ENCODE measurements at places on chromosomes 1 and 21. TPM values are rescaled to one million over a fixed set of nuclear protein-coding genes. Genes with fewer than 3 reads are reported as not detected.

Gene CATSPERE
- 0.71 TPM for total RNA-seq

Gene PDPN
- total RNA-seq = 25.8 TPM

GRCh38 chr1:19421365-19421764 is 64.0 kb downstream of the CAPZB start:
- DNase-seq = no peak

- no peak for DNase-seq
Observed at GRCh38 chr1:5311634-5312292, 657.4 kb downstream of the AJAP1 start.

DNA sequence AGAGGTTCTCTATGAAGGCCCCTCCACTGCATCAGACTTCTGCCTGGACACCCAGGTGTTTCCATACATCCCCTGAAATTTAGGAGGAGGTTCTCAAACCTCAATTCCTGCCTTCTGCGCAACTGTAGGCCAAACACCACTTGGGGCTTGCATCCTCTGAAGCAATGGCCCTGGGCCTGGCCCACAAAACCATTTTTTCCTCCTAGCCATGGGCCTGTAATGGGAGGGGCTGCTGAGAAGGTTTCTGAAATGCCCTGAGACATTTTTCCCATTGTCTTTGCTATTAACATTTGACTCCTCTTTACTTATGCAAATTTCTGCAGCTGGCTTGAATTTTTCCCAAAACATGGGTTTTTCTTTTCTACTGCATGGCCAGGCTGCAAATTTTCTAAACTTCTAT is 37.9 kb upstream of the PTPRC start:
- DNase-seq = no peak

Gene SPTA1
- 0.15 TPM for total RNA-seq

DNA sequence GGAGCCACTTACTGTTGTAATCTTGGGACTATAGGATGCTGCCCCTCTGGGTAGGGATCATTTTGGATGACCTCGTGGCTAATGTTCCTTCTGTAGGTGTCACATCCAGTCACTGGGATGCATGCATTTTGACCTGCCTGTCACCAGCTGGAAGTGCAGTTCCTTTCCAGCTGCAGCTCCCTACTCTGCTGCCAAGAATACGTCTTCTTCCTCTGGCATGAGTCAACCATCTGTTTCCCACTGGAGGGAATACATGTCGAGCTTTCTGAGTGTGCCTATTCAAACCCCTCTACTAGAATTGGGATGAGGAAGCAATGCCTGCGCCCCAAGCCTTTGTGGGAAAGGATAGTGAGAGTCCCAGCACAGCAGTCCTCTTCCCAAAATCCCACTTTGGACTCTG is 415.5 kb upstream of the ADAMTS5 start:
- DNase-seq = no peak

Gene MCOLN3
- total RNA-seq = 11.6 TPM

DNA sequence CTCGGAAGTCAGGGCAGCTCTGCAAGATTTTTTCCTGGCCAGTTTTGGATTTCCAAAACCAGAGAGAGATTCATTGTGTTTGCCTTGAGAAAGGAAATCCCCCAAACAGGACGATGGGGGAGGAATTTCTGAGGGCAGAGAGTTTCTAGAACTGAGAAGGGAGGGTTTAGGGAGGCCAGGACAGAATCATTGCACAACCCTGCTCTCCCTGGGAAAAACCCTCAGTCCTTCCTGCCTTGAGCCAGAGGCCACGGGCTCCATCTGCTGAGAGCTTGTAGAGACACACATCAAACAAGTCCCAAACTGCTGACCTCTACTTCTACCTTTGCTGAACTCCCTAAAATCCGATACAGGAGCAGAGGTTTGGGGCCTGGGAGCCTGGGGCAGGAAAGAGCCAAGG is 99.7 kb downstream of the NMNAT2 start:
- peak; percentile 87 for DNase-seq

DNA sequence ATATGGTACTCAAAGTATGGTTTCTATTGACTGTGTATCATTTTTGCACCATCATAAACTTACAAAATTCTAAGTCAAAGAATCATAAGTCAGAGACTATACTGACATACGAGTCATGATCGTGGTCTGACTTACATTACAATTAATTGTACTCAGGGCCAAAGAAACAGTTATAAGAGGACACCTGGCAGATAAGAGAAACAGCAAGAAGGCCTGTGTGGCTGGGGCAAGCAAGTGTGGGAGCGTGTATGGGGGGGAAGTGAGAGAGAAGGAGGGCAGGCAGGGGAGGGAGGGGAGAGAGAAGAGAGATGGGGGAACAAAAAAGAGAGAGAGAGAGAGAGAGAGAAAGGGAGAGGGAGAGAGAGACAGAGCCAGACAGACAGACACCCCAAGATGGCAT is 70.9 kb downstream of the RERE start:
- DNase-seq = no peak

DNA sequence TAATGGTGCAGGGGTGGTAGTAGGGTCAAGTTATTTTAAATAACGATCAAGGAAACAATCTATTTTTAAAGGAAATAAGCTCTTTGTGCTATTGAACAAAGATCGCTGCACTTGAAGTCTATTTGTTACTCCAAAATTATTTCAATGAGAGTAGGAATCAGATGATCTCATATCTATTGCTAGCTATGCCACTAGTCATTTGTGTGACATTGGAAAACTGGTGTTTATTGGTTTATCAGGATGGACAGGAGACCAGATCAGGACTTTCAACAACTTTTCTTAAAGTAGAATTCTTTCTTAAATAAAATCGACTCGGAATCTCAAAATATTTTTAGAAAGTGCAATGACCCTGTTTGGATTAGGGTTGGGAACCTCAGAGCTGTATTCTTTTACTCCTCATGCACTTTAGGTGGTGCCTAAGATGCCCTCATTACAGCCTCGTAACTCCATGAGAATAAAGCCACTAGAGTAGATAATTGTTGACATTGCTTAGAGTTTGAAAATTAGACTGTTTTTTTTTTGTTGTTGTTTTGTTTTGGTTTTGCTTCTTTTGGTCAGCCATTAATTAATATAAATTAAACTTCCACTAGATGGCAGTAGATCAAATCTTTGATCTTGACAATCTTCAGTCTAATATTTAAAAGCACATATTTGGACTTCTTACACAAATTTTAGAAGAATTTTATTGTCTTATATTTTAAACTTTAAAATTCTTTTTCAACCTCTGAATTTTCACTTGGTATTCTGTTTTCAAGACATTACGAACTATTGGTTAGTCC is 352.4 kb downstream of the USP25 start:
- DNase-seq = no peak

DNA sequence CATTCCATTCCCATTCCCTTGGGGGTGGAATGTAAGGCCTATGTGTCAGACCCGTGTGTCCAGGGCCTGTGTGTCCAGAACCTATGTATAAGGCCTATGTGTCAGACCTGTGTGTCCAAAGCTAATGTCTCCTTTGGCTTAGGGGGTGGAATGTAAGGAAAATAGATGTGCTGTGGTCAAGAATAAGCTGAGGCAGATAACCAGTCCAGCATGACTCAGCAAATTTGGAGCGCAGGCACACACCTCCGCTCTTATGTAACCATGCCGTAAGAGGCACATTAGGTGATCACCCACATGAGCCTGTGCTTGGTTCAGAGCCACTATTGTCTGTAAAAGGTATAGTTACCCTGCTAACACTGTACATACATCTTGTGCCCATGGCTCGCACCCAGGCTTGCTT is 150.8 kb upstream of the SGIP1 start:
- no peak for DNase-seq

DNA sequence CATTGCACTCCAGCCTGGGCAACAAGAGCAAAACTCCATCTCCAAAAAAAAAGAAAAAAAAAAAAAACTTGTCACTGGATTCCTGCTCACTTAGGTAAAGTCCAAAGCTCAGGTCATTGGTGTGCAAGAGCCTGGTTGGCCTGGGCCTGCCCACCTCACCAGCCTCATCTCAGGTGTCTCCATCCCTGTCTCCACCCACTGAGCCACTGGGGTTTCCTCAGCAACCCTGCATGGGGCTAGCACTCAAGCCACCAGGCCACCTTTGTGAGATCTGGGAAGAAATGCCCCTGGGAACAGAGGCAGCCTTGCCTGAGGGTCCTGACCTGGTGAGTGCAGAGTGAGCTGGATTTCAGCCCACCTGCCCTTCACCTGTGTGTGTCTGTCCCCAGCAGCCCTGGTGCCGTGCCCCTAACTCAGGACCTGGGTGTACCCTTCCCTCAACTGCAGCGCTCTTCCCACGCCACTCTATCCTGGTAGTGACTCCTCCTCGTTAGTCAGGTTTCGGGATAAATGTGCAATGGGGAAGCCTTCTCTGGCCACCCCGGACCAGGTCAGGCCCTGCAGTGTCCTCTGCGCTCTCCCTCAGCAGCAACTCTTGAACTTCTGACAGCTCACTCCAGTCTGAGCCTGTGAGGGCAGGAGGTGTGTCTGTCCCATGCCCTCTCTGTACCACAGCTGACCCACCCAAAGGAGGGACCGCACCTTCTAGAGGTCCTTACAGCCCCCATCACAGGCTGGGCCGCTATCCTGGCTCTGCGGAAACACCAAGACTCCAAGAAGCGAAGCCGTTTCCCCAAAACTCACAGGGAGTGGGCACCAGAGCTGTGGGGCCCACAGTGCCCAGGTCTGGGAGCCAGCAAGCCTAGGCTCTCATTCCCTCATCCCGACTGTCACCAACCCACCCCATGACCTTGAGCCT is 3.3 kb downstream of the PDZK1IP1 start:
- DNase-seq = no peak

- DNase-seq = no peak
Observed at GRCh38 chr1:240094041-240094722, 2.5 kb downstream of the FMN2 start.

Gene TNFSF18
- not detected for total RNA-seq

GRCh38 chr1:223752721-223753515 is 40.6 kb downstream of the CAPN2 start:
- no peak for DNase-seq

GRCh38 chr21:36425286-36425685 is 40.1 kb downstream of the CHAF1B start:
- DNase-seq = no peak

DNA sequence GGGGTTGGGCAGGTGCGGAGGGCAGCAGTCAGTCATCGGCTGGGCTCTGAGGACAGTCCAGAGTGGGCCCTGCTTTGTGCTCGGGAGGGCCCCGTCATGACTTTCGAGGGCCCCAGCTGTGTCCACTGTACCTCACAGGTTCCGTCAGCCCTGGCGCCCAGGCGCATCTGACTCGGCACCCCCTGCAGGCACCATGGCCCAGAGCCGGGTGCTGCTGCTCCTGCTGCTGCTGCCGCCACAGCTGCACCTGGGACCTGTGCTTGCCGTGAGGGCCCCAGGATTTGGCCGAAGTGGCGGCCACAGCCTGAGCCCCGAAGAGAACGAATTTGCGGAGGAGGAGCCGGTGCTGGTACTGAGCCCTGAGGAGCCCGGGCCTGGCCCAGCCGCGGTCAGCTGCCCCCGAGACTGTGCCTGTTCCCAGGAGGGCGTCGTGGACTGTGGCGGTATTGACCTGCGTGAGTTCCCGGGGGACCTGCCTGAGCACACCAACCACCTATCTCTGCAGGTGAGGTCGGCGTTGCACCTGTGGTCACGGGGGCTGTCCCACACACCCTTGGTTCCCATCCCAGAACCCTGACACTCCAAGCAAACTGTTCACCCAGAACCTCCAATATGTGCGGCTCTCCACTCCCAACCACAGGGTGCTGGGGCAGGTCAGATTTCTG is 7.8 kb downstream of the PODN start:
- peak; percentile 15 for DNase-seq

GRCh38 chr1:3659093-3659492 is 6.8 kb downstream of the TP73 start:
- no peak for DNase-seq

- no peak for DNase-seq
Observed at GRCh38 chr1:75550559-75550958, 60.4 kb downstream of the SLC44A5 start.

DNA sequence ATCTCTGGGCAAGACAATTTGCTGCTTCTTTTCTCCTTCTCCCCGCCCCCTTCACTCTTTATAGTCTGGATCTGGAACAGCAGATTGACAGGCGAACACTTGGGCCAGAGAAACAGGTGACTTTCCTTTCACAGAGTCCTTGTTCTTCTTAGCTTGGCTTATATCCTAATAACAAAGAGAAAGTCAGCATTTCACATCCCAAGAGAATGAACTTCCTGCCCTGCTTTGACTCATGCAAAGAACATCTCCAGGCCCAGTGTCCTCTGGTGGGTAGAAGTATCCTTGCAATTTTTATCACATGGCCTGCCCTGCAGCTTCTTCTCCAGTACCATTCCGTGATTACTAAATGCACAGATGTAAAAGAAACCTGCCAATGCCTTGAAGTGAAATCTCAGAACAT is 764.4 kb downstream of the ADGRL2 start:
- no peak for DNase-seq

- no peak for DNase-seq
Observed at GRCh38 chr1:59751801-59752200, 62.9 kb upstream of the HOOK1 start.

DNA sequence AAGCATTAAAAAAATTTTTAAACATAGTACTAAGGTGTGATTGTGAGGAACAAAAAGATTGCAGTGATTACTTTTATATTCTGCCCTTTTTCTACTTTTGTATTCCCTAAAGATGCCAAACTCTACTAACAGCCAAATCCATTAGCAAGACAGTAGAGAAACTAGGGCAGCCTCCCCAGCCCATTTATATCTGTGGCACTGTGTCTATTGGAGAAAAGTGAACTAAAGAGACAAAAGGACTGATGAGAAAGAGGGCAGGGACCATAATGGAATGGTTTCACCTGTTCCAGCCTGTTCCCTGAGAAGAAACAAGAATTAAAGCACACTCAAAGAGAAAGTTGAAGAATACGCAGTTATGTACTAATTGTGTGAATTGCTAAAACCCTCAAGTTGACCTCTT is 56.6 kb downstream of the ATG4C start:
- DNase-seq = no peak

Gene LCE3D
- not detected for total RNA-seq

DNA sequence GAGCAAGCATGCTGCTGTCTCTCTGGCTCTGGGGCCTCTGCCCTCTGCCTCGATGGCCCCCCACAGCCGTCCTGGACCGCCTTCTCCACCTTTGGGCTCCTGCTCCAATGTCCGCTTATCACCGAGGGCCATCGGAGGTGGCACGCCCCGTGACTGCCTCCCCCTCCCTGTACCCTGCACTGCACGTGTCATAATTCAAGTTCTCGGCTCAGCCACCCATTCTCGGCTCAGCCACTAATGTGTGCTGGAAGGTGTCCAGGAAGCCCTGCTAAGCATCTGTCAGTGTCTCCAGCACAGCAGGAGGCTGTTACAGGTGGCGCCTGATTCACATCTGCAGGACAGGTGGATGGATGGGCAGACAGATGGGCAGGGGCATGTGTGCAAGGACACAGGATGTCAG is 45.5 kb downstream of the TP73 start:
- no peak for DNase-seq

- DNase-seq = no peak
Observed at GRCh38 chr1:95754412-95754811, 520.4 kb downstream of the RWDD3 start.

DNA sequence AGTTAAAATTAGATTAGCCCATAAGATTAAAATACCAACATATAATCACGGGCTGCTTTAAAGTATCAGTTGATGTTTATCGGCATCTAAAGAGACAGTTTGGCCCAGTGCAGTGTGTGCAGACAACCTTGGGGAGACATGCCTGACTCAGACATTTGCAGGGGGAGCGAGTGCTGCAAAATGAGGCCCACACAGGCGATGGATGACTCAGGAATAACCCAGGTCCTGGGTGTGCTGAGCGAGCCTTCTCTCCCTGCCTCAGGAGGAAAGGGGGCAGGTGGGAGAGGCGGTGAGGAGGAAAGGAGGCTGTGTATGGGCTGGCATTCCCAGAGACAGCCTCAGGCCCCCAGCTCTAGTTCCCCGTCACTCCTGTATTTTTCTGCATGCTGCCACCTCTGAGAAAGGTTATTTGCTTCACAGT is 9.0 kb downstream of the SLC9A1 start:
- no peak for DNase-seq

Gene GUCA2A
- total RNA-seq = not detected
